Activated CD4-positive, alpha-beta T cell treated with anti-CD3 and anti-CD28 coated beads for 4 hours (primary cell): ENCODE measurements at places on chromosomes 4 and X.

GRCh38 chrX:139093201-139093600 is 381.7 kb upstream of the FGF13 start:
- no peak for DNase-seq

- DNase-seq = no peak
Observed at GRCh38 chrX:23787745-23788118, 4.8 kb downstream of the SAT1 start.

GRCh38 chr4:81366779-81367178 is 104.9 kb downstream of the RASGEF1B start:
- no peak for DNase-seq

GRCh38 chr4:104066533-104066932 is 346.7 kb upstream of the TACR3 start:
- no peak for DNase-seq

GRCh38 chr4:80294206-80294605 is 27.7 kb downstream of the FGF5 start:
- DNase-seq = no peak

GRCh38 chr4:1192493-1193205 is 20.3 kb upstream of the SPON2 start:
- no peak for DNase-seq

GRCh38 chrX:123322536-123322935 is 138.5 kb downstream of the GRIA3 start:
- DNase-seq = no peak

DNA sequence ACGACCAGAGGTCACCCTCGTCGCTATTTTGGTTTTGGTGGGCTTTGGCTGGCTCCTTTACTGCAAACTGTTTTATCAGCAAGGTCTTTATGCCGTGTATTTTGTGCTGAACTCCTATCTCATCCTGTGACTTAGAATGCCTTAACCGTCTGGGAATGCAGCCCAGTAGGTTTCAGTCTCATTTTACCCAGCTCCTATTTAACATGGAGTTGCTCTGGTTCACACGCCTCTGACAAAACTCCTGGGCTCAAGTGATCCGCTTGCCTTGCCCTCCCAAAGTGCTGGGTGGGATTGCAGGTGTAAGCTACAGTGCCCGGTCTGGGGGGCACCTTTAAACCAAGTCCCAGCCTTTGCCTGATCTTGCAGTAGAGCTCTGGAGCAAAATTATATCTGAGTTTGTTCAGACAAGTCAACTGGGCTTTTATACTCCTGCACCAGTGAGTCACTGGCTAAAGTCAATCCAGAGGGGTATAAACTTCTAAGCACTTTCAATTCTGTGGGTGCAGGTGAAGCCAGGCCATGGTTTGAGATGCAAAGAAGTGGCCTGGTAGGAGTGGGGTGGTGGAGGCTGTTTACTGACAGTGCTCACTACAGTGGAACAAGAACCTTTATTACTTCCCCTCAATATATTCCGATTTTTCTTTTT is 50.2 kb downstream of the MGST2 start:
- no peak for DNase-seq

GRCh38 chrX:97685753-97686152 is 802.0 kb downstream of the RPA4 start:
- no peak for DNase-seq

DNA sequence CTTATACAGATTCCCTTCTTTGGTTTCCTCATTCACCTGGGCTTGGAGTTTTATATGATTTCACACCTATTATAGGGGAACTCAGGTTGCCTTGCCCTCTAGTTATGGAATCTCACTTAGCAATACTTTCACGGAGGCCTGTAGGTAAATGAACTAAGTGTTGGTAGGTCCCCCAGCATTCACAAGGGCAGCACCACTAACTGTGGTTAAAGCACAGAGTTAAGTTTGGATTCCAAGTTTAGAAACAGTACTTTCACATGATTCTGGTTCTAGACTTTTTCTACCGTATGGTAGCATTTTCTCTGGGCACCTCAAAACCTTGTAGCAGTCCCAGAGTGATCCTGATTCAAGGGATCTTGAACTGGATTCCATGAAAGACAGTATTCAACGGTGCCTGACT is 46.4 kb downstream of the SH2D1A start:
- DNase-seq = no peak

- DNase-seq = no peak
Observed at GRCh38 chr4:143407888-143408287, 71.2 kb downstream of the GAB1 start.

- no peak for DNase-seq
Observed at GRCh38 chr4:169675825-169676224, 55.4 kb downstream of the CLCN3 start.

DNA sequence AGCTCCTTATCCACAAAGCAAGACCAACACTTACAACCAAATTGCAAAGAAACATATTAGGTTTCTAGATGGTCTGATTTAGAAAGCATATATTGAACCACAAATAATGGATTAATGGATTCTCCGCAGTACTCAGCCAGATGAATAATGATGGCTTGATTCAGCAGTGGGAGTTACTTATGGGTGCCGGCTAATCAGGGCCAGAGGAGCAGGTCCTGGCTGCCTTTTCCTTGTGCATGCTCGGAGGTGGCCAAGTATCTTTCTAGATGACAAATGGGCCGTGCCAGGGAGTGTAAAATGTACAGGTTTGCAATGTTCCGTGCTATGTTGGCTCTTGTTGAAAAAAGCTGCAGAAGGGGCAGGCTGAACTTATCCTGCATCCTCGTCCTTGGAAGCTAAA is 70.2 kb downstream of the VCX3A start:
- DNase-seq = no peak

DNA sequence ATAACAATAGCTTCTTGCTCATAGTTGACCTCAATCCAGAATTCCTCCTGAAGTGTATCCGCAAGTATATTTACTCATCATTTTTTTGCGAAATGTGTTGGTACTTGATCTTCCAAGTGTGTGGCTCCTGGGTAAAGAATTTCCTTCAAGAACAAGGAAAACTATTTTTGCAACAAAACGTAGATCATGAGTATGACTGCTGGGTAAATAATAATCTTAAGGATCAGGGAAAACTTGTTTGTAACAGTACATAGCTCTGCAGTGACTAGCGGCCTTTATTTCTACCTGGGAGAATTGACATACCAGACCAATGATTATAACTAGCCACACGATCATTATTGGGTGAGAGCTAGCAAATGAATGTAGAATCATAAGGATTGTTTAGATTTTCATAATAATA is 1311.7 kb downstream of the ARAP2 start:
- no peak for DNase-seq

DNA sequence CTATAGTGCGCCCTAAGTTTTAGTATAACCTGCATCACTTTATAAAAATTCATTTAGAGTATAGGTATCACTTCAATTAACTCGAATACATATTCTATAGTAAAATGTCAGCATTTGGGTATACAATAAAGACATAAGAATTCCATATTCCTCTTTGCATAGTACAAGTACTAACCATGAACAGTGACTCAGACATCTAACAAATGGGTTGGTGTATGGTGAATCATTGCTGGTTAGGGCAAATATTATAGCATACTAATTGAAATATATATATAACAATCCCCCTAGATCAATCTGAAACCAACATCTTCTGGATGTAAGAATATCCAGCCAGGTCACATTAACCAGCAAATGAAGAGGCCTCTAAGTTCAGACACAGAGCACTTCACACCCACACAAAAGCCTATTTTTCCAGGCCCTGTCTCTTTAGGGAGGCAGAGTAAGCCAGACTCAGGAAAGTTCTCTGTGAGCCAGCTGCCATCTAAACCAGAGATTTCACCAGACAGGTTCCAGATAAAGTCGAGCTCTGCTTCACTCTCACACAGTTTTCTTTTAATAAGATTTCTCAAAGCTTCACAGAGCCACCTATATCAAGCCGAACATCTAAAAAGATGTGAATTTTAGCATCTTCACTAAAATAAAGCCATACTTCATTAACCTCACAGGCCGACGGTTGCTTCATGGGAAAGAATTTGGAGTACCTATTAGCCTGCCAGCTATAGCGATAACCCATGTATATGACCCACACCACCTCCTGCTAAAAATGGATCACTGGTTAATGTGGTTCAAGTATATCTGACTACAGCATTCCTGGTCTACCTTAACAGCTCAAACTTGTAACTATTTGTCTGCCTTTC is 200.0 kb upstream of the FTHL17 start:
- DNase-seq = no peak

- no peak for DNase-seq
Observed at GRCh38 chr4:119559044-119559647, 69.5 kb downstream of the PDE5A start.

GRCh38 chr4:182219411-182220056 is 23.7 kb upstream of the TENM3 start:
- no peak for DNase-seq
